ENCODE measurements at places on chromosomes 12 and 14.

DNA sequence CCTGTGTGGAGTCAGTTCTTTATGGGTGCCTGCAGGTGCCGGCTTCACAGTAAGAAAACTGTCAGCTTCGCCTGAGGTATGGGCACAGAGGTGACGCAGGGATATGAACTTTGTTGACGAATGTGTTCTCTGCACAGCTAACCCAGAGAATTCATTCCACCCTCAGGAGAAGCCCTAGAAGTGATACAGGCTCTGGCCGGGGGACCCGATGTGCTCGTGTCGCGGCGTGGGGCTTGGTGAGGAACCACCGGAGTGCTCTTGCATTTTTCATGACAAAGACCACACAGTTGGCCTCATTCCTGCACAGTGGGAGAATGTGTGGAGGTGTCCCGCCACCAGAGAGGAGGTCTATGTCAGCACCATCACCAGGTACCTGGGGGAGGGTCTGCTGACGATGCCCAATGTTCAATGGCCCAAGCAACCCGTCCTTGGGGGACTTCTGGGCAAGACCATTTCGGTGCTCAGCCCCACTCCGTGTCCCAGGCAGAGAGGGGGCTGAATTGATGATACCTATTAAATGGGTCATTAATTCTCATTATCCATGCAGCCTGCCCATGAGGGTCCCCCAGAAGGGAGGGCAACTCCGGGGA lies 147.5 kb upstream of the RTL1 start:
- no peak for DNase-seq

DNA sequence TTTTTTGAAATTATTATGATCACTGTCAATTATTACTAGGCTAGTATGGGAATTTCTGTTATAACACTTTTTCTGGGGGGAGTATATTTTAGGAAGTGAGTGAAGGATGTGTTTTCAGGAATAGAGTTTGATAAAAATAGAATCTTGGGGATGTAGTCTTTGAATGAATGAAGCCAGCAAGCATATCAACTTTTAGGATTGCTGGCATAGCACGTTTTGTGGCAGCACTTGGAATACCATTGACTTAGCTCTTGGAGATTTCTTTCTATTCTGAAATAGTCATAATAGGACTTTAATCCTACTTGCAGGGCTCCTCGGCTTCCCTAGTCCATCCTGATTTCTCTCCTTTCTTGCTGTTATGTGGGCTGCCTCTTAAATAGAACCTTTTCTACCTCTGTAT lies 141.6 kb downstream of the DACT1 start:
- no peak for DNase-seq

DNA sequence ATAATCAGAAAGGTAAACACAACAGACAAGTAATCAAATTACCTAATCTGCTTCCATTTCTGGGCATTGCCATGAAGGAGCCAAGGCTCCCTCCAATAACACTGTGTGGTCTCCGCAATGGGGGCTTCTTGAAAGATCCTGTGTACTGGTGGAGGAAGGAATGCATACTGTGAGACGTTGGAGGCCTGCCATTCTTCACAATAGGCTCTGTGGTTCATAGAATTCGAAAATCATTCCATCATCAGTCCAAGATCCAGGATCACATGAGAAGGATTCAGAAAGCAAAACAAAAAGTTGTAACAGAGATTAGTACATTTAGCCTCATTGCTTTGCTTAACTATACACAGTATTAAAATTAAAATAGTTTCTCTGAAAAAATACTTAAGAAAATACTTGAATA lies 76.3 kb downstream of the CDK17 start:
- no peak for DNase-seq

DNA sequence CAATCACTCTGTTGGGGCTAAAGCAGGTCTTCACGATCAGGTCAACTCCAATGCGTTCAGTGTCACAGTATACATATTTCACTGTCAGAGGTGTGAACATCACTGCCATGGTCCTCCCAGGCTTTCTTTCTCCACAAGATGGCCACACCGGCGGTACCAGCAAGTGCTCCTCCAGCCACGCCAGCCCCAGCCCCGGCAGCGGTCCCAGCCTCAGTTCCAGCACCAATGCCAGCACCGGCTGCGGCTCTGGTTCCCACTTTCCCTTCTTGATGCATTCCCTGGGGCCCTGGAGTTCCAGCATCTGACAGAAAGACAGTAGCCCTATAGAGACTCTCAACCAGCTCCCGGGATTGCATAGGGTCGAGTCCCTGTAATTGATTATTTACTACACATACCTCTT lies 10.9 kb upstream of the KCNA5 start:
- DNase-seq, result no peak

GRCh38 chr12:750366-751191 lies 1.8 kb upstream of the WNK1 start:
- DNase-seq, result no peak

- no peak for DNase-seq
These were observed 8.7 kb downstream of the CLEC7A start for GRCh38 chr12:10121278-10121677.

GRCh38 chr12:95637471-95638155 lies 86.3 kb upstream of the USP44 start:
- no peak for DNase-seq

GRCh38 chr14:90382491-90383125 lies 14.2 kb upstream of the CALM1 start:
- DNase-seq, result no peak

DNA sequence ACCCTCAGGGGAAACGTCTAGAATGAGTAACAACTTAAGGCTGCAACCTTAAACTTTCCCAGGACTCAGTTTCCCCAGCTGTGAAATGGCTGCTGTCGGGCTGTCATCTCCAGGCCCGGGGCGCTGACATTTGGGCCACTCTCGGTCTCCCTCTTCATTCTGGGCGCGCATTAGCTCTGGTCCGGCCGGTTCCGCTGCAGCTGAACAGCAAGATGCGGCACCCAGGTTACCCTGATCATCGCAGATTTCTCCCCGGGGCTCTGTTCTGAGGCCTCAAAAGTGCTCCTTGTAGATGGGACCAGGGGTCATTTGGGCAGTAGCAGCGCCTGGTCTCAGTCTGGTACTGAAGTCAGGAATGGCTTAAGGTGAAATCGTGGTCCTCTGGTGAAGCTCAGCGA lies 890 bp upstream of the BCL7A start:
- no peak for DNase-seq

GRCh38 chr12:46266869-46267574 lies 1.8 kb downstream of the SLC38A1 start:
- no peak for DNase-seq

- no peak for DNase-seq
These were observed 29.1 kb downstream of the OSBPL8 start for GRCh38 chr12:76530516-76530915.

DNA sequence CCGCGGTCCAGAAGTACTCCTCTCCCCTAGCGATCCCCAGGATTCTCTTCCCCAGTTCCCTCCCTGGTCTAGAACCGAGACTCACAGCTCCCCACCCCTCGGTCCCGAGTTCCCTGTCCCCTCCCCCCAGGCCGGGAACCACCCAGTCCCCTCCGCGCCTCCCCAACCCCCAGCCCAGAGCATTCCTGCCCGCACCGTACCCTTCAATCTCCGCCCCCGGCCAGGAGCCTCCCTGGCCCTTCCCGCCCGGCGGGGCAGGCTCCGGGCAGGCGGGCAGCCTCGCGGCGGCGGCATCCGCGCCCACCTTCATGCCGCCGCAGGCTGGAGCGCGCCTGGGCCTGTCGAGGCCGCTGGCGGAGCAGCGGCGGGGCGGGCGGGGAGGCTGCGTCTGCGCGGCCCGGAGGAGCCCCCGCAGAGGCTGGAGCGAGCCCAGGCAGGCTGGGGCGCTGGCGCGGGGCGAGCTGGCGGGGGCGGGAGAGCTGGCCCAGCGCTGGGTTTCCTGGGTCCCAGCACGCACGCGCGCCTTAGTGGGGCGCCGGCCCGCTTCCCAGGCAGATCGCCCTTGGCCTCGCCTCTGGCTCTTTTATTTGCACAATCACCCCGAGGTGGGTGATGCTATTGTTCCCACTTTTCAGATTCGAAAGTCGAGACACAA lies 22.2 kb upstream of the GPR132 start:
- DNase-seq, result no peak

GRCh38 chr14:103872481-103873113 lies 25.2 kb upstream of the PPP1R13B start:
- DNase-seq, result no peak

DNA sequence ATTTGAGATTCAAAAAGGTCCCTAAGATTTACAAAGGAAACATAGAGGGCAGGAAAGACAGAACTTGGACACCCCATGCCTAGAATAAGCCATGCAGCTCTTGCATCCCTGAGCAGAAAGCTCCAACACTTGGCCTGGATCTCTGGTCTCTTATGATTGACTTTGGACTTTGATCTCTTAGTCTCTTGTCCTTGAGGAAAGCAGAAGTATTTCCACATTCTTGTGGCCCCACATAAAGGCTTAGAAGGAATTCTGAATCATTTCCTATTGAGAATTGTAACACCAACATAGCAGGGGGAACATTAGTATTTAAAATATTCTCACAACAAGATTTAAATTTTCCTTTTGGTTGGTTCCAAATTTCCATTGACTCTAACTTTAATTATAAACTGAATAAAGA lies 283.7 kb upstream of the PRKD1 start:
- no peak for DNase-seq

- DNase-seq, result no peak
These were observed 11.1 kb downstream of the KIF21A start for GRCh38 chr12:39431797-39432196.

- no peak for DNase-seq
These were observed 201.6 kb downstream of the RAD51B start for GRCh38 chr14:68020999-68021663.

GRCh38 chr12:67909091-67909531 lies 80.1 kb upstream of the IFNG-AS1 start:
- DNase-seq, result no peak

DNA sequence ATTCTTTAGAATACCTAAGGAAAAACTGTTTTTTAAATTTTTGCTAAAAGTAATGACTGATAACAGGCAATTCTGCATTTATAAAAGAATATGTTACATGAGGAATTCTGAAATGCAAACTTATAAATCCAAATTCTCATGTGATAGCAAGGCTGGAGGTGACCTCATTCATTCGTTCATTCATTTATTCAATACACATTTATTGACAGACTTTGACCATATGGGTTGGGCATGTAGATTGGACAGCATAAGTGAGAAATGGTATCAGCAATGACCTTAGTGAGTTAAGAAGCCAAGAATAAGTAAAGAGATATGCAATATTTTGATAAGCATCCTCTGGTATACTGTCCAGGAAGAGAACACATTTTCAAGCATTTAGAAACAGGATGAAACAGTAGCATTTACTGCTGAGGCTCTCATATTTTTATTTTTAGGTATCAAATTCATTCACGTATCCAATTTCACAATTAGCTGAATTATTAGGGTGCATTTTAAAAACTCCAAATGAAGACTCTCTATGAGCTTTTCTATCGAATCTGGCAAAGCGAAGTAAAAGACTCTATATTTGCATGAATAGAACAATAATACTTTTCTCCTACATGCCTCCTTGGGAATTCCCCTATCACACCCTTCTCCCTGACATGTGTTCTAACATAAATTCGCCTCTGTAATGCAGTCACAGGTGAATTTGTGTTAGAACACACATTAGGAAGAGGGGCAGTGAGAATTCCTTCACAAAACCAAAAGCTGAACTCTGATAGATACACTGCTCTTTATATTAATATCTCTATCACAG lies 49.9 kb downstream of the PEBP1 start:
- no peak for DNase-seq

Measured in esophagus squamous epithelium (tissue), 5 donors.